Activated naive CD4-positive, alpha-beta T cell treated with anti-CD3 and anti-CD28 coated beads for 36 hours (primary cell): ENCODE measurements at places on chromosomes 5 and 9.

GRCh38 chr5:27130587-27130986 is 92.2 kb upstream of the CDH9 start:
- no peak for DNase-seq

DNA sequence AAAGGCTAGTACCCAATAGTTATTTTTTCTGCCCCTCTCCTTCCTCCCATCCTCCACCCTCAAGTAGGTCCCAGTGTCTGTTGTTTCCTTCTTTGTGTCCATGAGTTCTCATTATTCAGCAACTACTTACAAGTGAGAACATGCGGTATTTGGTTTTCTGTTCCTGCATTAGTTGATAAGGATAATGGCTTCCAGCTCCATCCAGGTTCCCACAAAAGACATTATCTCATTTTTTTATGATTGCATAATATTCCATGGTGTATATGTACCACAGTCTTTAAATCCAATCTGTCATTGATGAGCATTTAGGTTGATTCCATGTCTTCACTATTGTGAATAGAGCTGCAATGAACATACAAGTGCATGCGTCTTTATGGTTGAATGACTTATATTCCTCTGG is 128.3 kb upstream of the ANKRD55 start:
- no peak for DNase-seq

DNA sequence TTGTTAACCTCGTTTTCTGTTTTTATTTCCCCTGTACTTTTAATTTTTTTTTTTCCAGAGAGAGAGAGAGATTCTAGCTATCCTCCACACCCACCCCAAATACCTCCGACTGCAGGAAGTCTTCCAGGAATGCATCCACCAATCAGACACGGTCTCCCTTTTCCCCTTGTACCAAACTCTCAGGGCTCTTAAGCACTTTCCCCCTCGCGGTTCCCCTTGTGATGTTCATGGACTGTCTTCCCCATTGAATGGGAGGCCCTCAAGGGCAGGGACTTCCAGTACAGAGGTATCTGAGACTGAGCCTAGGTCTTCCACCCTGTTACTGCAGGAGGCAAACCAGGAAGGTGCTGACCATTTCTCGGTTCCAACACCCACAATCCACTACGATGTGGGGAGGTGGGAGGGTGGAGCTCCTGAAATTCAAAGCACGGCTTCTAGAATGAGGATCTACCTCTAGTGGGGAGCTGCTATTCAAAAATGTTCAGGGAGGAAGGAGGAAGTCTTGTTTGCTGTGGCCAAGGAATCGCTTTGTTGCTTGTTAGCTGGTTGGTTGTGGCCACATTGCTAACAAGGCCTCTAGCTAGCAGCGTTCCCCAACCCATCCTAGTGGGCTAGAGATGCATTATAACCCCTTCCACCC is 37.5 kb upstream of the PTGS1 start:
- DNase-seq = no peak

GRCh38 chr5:173868096-173868880 is 19.9 kb upstream of the CPEB4 start:
- DNase-seq = no peak

DNA sequence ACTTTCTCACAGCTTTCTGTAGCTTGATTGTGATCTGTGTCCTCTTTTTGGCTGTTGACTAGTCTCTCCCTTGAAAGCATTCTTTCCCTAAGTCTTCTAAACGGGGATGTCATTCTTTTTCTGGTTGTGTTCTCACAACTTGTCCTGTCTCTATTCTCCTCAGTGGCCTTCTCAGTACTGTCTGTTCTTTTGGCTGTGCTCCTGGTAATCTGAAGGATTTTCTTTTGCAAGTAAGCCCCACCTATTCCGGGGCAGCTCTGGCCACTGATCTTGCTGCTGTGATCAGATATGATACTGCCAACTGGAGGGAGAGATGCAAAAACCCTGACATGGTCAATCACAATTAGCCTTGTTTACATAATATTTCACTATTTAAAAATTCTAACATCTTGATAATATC is 172.2 kb downstream of the CDC42SE2 start:
- DNase-seq = no peak

DNA sequence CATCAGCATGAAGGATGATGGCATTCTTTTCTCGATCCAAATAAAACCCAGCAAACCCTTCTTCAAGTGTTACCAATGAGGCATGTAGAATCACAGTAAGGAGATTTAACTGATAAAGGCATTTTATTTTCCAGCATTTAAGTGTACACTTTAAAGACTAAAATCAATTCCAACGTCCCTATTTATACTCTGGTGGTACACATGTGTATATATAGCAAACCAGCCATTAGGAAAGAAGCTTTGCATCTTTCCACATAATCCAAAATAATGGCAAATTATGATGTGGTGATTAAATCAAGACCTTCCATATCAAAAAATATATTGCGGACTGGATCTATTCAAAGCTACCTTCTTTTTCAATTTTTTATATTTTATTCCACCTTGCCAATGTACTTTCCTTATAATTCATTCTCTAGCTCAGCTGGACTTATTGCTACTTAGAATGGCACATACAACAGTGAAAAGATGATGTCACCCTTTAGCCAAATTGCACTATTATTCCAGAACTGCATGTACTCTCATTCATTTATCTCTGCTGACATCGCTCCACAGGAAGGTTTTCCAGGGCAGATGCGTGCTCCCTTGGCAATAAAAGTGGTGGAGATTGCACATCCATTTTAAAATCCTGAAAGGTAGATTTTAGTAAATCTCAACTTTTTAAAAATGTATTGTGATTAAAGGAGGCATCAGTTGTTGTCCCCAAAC is 63.3 kb upstream of the SLC30A5 start:
- no peak for DNase-seq

- DNase-seq = no peak
These were observed 10.4 kb downstream of the FREM1 start for GRCh38 chr9:14899815-14900193.

- peak; percentile 50 for DNase-seq
These were observed 353 bp upstream of the PAX5 start for GRCh38 chr9:37034305-37034937.

- peak; percentile 7 for DNase-seq
These were observed 460.7 kb upstream of the MEF2C start for GRCh38 chr5:89343666-89344065.

DNA sequence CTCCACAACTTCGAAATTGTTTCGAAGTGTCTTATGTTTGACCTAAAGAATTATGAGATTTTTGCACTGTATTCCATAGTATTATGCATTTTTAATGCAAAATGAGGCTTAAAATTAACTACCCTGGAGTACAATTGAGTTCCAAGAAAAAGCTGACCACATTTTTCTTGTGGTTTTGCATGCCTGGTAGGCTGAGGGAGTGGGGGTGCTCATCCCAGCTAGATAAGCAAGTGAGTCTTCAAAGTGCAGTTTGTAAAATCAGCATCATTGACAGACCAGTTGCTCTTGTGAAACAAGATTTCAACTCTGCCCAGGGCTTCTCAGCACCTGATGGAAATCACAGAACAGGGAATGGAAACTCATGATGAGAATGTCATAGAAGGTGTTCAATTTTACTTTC is 17.0 kb upstream of the NDUFS4 start:
- DNase-seq = no peak

- DNase-seq = no peak
These were observed 1088.6 kb downstream of the MAT2B start for GRCh38 chr5:164593982-164594381.

- no peak for DNase-seq
These were observed 22.6 kb downstream of the SEMA5A start for GRCh38 chr5:9523090-9523823.

- no peak for DNase-seq
These were observed 1227.2 kb upstream of the WWC1 start for GRCh38 chr5:167064198-167064776.

GRCh38 chr9:75935591-75935990 is 45.1 kb downstream of the PCSK5 start:
- DNase-seq = no peak

GRCh38 chr9:26814799-26815198 is 77.8 kb downstream of the CAAP1 start:
- DNase-seq = no peak

DNA sequence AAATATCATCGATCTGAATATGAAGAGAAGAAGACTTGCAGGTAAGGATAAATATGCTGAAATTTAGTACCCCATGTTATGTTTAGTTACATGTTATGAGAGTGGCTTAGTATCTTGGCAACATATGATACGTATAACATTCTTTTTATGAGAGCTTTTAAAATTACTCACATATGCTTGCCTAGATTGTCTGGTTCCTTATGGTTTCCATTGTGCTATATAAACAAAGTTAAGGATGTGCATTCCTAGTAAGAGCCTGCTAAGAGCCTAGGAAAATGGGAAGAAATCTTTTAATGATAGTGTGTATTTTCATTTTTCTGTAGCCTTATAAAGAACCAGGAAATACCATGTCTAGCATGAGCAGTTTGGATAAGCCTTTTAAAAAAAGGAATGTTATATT is 112.0 kb upstream of the KCNN2 start:
- no peak for DNase-seq

GRCh38 chr5:21644032-21644431 is 1209.1 kb downstream of the CDH12 start:
- no peak for DNase-seq

GRCh38 chr5:143350751-143351602 is 52.5 kb downstream of the NR3C1 start:
- no peak for DNase-seq

DNA sequence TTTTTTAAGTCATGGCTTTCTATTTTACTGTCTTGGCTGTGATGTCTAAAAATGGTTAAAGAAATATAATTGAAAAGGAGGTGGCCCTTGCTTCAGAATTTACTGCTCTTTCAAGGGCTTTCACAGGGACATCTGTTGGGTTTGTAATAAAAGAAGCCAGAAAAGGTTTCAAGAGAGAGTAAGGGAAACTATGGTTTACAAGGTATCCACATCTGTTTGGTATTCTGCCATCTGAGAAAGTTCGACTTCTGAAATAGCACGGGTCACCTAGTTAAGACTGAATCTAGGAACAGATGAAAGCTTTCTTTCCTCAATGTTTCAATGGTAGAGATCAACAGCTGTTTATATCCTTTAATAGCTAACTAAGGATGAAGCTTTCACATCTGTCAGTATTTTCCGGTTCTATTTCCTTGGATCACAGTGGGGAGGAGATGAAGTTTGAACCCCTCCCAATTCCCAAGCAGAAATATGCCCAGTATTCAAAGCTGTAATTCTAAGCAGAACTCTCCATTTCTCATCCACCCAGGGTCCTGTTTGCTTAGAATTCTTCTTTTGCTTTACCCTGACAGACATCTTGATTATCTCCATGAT is 72.8 kb upstream of the IFNK start:
- DNase-seq = no peak

- no peak for DNase-seq
These were observed 15.6 kb downstream of the PRRC2B start for GRCh38 chr9:131409458-131409992.
